ENCODE measurements at places on chromosomes 16 and 17.

GRCh38 chr17:2029911-2030778 is at the start of gene DPH1:
DPH1 (plus strand) TSS chr17:2030153; CDS start chr17:2030170, 17 bp downstream.
- DNase-seq: peak; percentile 91

DNA sequence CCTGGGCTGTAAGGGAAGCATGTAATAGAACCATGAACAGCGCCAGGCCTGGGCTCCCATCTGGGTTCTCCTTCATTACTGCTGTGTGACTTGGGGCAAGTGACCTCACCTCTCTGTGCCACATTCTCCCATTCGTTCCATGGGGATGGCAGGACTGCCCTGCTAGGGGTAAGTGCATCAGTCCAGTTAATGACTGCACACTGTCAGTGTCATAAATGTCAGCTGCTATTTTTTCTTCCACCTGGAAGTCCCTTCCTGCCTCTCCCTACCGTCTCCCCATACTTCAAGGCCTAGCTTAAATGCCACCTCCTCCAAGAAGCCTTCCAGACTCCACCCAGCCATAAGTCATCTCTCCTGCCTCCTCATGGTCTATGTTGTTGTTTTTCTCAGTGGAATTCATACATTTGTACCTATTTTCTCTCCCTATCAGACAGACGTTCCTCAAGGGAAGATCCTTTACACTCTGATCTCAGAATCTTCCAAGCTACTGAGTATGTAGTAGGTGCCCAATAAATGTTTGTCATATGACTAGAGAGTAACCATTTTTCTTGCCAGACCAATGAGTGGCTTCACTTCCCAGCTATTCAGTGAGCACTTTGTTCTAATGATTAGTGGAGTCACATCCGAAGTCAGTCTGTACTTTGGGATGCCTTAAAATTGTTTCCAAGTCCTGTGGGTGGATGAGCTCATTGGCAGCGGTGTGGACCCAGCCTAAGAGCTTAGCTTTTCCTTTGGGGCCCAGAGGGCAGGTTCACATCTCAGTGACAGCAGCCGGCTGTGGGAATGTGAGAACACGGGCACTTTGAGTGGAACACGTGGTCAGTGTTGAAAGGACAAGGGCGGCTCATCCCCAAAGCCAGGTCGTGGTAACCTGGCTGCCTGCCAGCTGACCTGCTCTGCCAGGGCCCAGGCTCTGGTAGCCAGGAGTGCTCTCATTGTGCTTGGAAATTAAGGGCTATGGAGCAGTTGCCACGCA is 147.5 kb upstream of the GSE1 start:
- DNase-seq: no peak

DNA sequence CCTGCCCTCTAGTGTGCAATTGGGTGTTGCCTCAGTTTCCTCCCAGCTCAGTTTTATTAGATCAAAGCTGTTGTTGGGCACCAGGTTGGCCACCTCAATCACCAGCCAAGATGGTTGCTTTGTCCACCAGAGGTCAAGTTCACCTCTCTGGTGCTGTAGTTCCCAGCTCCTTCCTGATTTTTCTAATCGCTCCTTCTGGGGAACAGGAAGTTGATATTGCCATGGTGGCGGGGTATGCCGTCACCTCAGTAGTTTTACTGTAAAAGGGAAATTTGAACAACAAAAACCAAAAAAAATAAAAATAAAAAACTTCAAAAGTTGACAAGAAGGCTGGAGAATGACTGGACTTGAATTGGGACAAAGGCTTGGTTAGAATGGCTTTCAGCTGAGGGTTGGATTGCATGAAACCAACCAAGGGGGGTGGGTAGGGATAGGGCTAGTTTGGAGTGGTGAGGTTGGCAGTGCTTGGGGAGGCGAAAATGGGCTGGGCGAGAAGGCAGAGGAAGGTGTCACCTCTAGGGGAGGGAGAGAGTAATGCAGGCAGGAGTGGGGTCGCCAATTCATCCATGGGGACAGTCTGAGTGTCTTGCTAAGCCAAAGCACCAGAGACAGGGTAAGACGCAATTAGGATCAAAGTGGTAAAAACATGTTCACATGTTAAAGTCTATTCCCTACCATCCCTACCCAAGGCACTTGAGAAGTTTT is 6.2 kb downstream of the EFNB3 start:
- DNase-seq: no peak

DNA sequence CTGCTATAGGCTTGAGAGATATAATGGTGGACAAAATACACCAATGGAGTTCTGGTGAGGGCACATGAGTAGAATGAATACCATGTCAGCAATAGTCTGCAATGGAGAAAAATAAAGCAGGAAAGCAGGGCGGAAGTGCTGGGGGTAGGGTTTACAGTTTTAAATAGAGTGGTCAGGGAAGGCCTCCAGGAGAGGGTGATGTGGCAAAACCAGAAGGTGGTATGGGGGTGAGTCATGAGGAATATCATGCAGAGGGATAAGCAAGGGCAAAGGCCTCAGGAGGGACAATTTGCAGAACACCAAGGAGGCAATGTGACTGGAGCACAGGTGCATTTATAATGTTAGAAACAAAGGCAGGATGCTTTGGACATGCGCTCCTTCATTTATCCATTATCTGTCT is 102.0 kb downstream of the ITFG1 start:
- no peak for DNase-seq

DNA sequence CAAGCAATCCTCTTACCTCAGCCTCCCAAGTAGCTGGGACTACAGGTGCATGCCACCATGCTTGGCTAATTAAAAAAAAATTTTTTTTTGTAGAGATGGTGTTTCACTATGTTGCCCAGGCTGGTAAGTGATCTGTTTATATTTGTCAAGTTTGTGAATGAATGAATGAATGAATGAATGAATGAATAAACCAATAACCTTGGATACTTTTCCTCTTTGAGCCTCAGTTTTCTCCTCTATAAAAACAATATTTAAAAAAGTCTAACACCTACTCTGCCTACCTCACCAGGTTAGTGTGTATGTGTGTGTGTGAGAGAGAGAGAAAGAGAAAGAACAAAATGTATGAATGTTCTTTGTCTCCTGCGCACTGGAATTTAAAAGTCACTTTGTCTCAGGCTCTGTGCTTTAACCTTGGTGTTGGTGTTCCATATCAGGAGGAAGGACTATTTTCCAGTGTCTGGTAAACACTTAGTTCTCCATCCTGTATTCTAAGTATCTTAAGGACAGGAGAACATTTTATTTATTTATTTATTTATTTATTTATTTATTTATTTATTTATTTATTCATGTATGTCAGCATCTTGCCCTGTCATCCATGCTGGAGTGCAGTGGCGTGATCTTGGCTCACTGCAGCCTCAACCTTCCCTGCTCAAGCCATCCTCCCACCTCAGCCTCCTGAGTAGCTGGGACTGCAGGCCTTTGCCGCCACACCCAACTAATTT is 27.1 kb downstream of the CHD9 start:
- DNase-seq: no peak

DNA sequence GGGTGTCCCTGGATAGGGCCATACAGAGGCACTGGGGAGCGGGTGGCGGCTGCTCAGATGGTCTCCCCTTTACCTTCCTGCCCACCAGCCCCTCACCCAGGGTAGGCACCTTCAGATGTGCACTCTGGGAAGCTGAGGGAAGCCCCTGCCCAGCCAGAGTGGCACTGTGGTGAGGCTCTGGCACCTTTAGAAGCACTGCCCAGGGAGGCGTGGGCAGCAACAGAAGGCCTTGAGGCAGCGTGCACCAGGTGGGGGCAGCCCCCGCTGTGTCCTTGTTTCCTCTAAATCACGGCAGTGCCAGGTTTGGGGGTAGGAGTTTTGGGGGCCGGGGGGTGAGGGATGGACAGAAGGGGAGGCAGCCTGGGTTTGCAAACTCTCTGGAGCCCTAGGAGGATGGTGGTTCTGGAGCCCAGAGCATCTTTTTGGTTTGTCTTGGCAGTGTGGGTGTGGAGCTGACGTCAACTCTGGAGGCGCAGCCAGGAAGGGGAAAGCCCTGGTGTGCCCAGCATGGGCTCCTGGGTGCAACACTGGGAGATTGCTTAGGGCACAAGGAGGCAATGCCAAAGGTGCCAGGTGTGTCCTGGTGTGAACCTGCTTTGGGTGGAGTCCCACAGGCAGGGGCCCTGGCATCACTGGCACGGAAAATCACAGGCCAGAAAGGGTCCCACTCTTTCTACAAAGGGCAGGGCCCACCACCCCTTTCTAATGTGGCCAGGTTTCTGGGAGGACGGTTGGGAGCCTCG is 23.1 kb upstream of the CDC42EP4 start:
- no peak for DNase-seq

DNA sequence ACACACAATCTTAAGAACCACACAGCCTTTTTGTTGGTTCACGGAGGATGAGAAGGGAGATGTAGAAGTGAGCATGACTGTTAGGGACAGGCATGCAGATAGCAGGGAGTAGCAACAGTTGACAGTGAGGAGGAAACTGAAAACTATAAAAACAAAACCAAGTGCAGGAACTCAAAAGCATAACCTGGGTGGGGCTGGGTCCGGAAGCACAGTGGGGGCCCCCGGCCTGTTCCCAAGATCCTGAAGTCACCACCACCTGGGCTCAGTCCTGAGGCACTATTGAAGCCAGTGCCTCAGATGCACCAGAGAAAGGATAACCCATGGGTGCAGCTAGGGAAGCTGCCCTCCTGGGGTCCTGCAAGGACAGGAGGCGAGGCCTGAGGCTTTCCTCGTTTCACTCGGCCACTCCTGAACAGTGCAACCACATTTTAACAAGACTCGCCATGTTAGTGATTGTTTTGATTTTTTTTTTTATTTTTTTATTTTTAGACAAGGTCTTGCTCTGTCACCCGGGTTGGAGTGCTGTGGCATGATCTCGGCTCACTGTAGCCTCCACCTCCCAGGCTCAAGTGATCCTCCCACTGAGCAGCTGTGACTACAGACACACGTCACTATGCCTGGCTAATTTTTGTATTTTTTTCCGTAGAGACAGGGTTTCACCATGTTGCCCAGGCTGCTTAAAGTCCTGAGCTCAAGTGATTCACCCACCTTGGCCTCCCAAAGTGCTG is 27.7 kb upstream of the CBX4 start:
- DNase-seq: no peak

DNA sequence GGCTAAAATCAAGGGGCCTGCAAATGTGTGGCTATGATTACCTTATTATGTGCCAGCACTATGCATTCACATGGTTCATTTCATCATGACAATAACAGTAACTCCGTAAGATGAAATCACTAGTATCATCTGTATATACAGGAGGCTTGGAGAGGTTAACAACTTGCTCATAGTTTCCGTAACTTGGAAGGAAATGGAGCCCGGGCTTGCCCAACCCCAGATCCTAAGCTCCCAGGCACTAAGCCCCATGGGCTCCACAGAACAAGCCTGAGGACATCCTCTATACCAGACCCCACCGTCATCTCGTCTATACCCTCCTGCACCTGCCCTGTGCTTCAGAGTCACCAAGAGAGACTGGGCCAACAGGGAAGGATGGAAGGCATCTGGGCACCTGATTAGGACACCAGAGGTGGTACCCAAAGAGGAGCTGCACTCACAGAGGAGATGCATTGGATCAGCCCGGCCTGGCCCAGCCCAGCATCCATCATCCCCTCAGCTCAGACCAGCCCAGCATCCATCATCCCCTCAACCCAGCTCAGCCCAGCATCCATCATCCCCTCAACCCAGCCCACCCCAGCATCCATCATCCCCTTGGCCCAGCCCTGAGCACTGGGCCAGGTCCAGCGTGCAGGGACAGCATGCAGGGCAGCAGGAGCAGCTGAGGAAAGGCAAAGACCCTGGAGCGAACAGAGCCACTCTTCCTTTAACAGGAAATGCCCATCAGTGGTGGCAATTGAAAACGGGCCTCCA is 28.5 kb downstream of the NSMCE1 start:
- DNase-seq: no peak

DNA sequence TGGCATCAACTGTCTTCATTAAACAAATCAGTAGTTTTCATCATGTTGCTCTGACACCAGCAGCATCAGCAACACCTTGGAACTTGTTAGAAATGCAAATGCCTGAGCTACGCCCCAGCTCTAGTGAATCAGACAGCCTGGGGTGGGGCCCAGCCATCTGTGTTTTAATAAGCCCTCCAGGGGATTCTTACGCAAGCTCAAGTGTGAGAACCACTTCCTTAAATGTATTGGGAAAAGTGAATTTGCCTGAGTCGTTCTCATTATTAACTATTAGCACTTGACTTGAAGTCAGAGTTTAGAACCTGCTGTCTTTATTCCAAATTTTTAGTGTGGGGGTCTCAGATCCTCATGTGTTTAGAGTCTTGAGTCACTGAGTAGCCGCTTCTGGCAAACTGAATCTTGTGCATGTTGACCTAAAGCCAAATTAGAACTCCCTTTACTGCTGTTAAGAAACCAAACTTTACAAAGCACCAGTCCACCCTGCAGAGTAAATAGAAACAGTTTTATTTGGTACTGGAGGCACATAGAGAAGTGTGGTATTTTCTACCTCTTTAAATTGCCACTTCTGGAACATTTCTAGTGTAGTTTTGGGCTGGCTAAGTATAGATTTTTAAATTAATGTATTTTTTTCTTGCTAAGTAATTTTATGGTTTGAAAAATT is 137.4 kb upstream of the COX10 start:
- DNase-seq: no peak

GRCh38 chr17:19311016-19311415 is 51.5 kb downstream of the B9D1 start:
- DNase-seq: no peak

- DNase-seq: no peak
Observed at GRCh38 chr17:56505154-56505756, 88.2 kb upstream of the NOG start.

GRCh38 chr17:46742565-46743270 is 75.8 kb downstream of the WNT3 start:
- DNase-seq: no peak

- DNase-seq: peak; percentile 47
Observed at GRCh38 chr17:38871247-38872015, 1.6 kb downstream of the LASP1 start.

- DNase-seq: no peak
Observed at GRCh38 chr16:27776556-27777225, 226.7 kb downstream of the KATNIP start.

GRCh38 chr17:32659419-32659842 is 172.6 kb downstream of the CDK5R1 start:
- DNase-seq: peak; percentile 77

- DNase-seq: no peak
Observed at GRCh38 chr17:76682296-76682695, 28.5 kb downstream of the MXRA7 start.

DNA sequence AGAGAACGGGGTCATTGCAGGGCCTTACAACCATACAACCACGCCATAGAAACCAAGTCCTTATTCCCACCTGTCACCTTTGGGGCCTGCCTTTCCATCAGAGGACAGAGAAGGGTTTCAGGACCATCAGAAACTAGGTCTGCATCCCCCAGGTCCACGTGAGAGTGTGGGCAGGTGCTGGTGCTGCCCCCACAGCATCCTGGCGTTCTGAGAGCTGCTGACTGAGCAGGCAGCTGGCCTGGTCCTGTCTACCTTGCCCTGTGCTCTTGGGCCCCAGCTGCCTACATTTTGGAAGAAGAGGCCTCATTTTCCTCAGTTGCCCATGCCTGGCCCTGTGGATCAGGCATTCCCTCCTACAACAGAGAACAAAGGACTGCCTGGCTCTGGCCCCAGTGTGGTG is 21.6 kb downstream of the ZNF276 start:
- DNase-seq: no peak
